ENCODE measurements at places on chromosomes 12 and 14.

DNA sequence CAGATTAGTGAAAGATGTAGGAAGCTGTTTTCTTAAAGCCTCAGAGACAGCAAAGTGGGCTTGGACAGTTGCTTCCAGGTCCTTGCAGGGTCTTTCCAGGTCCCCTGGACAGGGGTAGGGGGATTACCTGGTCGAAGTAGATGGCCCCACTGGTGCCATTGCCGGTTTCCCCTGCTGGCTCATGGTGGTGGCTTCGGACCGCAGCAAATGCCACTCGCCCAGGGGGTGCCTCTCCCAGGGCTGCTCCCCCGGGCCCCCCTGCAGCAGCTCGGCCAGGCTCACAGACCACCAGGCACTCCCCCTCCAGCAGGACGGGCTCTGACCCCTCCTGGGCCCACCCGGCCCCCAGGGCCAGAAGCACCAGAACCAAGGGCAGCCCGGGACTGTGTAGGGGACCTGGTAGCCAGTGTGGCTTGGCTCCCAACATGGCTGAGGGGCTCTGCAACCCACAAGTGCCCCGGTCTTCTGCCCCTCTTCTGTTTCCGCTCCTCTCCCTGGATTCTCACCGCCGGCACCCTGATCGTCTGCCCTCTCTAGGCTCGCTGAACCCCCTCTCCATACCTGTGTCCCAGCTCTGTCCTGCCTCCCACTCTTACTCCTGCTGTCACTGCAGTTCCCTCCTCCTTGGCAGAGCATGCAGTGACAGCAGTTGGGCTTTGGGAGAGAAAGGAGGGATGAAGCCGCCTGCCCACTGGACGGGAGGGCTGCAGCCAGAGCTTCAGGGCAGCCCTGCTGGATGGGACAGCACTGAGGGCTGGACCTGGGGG is 657 bp downstream of the CBLN3 start:
- no peak for DNase-seq

DNA sequence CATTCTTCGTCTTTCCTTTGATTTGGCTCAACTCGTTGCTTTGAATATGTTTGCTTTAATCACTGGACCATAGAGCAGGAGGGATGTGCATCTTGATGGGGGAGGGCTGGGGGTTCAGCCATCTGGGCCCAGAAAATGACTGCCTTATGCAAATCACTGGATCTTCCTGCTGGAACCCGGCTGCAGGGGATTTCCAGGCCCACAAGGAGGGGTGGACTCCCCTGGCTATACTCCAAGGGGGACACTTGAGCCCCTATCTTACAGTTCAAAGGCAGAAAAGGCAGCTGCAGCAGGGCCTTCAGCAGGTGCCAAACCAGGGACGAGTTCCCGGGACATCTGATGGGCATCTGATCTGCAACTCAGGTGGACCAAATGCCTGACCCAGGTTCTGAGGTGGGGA is 122.5 kb downstream of the DICER1 start:
- DNase-seq: no peak

DNA sequence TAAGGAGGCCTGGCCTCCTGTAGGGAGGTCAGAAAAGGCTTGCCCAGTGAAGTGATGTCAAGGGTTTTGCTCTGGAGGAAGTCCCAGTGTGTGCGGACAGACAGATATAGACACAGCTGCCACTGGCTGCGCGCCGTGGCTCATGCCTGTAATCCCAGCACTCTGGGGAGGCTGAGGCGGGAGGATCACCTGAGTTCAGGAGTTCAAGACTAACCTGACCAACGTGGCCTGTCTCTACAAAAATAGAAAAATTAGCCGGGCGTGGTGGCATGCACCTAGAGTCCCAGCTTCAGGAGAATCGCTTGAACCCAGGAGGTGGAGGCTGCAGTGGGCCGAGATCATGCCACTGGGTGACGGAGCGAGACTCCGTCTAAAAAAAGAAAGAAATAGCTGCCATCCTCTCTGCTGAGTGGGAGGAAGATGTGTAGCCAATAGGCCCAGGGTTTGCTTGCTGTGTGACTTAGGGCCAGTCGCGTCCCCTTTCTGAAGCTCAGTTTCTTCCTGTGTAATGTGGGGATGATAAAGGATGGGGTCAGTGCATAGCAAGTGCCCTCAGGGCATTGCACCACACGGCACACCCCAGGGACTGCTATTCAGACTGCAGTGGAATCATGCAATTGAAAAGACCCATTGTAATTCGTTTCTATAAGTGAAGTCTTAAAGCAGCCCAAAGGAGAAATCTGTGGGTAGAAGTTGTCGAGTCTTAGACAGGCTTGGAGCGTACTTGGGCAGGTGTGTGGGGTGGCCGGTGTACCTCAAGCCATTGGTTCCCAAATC is 18.7 kb upstream of the MLEC start:
- DNase-seq: no peak

DNA sequence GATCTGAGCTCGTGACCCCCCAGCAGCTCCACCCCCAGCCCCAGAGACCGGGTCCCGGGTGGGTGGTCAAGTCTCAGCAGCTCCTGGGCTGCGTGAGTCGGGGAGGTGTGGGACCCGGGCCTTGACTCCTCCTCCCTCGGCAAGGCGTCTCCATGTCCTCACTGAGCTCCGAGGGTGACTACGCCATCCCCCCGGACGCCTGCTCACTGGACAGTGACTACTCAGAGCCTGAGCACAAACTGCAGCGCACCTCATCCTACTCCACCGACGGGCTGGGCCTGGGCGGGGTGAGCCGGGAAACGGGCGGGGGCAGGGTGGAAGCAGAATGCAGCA is 28.1 kb downstream of the PIGH start:
- no peak for DNase-seq

DNA sequence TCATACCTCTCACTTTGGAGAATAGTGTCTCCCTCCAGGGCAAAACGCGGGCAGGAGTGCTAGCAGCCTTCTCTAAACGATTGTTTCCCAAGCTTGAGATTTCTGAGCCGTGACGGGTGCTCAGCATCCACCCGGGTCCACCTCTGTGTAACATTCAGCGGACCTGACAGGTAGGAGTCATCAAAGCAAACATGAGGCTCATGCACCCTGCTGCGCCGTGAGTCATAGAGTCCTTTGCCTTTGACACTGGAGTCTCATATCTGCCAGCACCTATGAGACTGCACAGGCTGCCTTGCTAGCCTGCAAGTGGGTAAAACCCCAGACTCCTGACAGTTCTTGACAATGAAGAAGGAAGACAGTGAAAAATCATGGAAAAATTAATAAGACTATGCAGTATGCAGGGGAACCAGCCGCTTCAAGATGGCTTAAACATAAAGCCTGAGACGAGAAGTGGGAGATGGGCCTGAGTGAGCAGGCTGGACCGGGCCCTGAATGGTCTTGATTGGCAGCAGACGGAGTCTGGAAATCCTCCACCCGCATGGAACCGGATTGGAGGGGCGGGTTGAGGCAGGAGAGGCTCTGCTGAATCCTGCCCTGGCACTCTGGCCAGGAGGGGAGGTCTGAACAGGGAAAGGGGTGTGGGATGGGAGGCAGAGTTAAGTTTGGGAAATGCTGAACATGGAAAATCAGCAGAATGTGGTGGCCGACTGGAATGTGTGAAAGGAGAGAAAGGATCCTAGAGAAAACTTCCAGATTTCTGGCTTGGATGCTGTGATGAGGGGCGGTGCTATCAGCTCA is 54.2 kb downstream of the LGMN start:
- DNase-seq: no peak

DNA sequence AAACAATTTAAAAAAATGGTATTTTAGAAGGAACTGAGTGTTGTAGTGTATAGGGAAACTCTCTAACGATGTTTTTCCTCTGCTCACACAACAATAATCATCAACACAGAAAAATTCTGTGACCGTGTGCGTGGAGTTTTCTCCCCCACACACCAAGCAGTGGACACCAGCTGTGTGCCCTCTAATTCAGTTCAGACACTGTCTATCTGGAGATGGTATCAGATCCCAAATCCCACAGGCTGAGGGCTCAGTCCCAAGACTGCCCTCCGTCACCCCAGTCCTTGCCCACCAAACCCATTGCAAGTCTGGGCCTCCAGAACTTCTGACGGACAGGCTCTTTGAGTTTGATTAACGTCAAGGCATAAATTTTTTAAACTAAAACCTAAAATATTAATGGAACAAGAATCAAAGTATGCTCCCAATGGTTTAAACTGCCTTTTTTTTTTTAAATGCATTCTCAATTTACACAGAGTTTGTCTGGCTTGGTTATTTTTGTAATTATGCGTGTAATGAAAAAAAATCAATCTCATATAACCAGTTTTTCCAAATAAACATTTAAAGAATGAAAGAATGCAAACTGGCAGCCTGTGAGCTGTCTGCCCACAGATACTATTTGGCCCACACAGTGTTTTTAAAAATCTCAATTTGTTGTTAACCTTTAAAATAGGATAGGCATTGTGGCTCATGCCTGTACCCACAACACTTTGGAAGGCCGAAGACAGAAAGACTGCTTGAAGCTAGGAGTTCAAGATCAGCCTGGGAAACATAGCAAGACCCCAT is 19.2 kb downstream of the BLTP3B start:
- no peak for DNase-seq

DNA sequence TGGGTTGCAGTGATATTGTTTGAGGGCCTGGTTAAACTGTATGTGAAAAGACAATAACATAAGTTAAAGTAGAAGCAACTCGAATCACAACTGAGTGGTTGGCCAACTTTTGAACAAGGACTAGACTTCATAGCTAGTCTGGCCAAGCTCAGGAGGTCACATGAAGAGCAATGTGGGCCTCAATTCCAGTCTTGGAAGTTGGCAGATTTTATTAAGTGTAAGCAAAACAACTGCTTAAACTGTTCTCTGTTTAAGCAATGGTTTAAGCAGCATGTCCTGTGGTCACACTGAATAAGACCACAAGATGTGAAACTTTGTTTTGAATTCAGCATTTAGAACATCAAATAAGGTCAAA is 100.4 kb downstream of the TMTC3 start:
- DNase-seq: no peak

- no peak for DNase-seq
Observed at GRCh38 chr12:113242026-113242418, 20.8 kb downstream of the TPCN1 start.

DNA sequence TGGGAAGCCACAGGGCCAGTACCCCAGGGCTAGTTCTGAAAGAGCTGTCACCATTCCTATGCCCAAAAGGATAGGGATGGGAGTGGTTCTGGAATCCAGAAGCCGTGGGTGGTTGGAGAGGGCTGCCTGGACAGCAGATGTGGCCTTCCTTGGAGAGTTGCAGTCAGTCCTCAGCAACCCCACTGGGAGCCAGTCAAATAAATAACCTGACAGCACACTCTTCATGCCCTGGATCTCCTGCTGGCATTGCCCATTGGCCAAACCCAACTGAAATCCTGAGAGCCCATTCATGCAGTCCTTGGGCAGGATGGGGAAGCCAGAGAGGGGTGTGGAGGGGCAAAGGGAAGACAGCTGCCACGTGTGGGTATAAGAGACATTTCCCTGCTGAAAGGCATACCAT is 128.2 kb downstream of the PTPN11 start:
- DNase-seq: no peak

DNA sequence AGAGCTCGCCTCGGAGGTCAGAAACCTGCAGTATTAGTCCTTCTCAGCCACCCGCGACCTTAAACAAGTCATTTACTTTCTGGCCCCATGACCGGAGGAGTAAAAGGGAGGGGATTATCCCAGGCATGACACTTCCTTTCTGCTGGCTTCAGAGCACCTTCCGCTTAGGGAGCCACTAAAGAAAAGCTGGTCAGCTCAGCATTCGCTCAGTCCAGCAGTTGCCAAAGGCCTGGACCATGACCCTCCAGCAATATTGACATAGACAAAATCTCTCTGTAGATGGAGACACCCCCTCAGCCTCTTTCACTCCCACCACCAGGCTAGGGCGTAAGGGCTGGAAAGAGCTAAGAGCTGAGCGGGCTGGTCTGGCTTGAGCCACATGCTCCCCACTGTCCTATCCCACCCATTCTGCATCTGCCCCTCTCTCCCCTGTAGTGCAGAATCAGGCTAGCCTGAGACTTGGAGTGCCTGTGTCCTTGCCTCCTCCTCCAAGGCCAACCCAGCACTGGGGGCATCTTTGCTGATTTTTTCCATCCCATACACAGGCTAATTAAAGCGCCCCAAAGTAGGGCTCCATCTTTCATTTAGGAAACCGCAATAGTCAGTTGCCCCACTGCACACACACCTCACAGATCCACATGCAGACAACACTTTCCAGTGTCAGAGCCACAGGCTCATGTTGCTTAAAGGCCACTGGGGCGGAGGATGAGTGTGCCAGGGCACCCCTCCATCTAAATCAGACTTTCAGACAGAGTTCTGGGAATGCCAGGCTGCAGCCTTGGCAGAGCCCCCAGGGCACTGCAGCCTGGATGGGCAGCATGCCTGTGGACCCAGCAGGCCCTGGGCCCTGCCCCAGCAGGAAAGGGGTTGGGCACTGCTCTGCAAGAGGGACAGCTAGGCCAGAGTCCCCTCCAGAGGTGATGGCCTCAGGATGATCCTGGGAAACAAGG is 4.0 kb upstream of the CPNE6 start:
- no peak for DNase-seq

GRCh38 chr14:103241531-103241930 is 92.5 kb upstream of the EIF5 start:
- no peak for DNase-seq
